Fibroblast of upper back skin (primary cell): ENCODE measurements at places on chromosomes 12 and 14.

DNA sequence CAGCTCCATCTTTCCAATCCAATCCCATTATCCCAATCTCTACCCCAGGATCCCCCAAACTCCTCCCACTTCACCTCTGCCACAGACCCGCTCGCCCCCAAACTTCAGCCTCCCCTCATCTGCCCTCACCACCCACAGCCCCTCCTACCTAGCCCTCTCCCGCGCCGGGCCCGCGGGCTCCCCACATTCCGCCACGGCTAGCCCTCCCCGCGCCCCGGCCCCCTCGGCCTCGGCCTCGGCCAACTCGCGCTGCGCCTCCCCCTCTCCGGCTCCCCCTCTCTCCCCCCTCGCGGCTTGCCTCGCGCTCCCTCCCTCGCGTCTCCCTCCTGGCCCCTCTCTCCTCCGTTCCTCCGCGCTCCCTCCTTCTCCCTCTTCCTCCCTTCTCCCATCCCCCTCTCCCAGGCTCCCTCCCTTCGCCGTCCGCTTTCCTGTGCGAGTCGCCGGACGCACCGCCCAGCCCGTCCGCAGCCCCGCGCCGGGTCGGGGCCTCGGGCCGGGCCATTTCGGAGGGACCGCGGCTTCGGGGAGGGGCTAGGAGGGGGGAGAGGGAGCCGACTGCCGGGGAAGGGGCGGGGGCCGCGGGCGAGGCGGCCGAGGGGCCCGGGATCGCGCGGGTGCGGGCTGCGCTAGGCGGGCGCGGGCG lies at the start of gene ATN1:
TSS of gene ATN1 (plus strand) at position 581 of the 643 bp plus-strand sequence. CDS start 6,043 bp downstream, outside the sequence.
- peak; percentile 86 for DNase-seq

GRCh38 chr14:91144425-91145145 lies 30.7 kb downstream of the DGLUCY start:
- DNase-seq, result peak; percentile 66

GRCh38 chr14:81890020-81890419 lies 356.4 kb upstream of the SEL1L start:
- no peak for DNase-seq

DNA sequence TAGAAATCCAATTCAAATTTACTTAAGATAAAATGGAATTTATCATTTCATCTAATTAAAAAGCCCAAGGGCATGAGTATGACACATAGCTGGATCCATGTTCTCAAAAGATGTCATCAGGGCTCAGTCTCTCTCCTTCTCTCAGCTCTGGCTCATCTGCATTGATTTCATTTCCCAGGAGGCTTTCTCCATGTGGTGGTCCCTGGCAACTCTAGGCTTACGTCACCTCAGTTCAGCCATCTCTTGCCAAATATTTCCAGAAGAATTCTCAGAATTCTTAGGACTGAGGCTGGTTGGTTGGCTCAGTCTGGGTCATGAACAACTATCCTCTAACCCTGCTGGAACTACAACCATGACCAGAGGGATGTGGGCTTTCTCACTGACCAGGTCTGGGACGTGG lies 65.3 kb downstream of the FOS start:
- peak; percentile 36 for DNase-seq

DNA sequence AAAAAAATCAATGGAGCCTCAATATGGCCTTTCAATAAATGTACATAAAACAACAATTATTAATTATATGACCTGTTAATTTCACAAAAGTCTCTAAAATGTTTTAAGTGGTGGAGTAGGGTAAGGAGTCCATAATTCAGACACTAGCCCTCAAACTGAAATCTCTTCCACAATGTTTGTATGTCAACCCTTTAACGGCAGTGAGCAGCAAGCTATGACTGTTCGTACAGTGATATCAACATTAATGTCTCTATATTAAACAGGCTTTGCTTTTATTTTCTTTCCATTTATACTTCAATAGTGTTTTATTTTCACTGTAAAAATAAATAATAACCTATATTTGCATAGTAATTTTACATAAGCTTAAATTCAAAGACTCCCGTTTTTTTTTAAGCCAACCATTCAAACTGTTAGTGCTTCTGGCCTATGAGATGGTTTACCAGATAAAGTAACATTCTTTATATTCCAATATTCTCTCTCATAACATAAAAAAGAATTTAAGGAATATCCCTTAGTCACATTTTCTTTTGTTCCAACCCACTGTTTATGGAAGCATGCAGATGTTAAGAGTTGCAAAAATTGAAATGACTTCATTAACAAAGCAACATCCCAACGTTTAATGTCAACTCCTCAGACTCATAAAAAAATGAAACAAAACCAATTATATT lies 2.3 kb downstream of the CDK17 start:
- DNase-seq, result peak; percentile 53

DNA sequence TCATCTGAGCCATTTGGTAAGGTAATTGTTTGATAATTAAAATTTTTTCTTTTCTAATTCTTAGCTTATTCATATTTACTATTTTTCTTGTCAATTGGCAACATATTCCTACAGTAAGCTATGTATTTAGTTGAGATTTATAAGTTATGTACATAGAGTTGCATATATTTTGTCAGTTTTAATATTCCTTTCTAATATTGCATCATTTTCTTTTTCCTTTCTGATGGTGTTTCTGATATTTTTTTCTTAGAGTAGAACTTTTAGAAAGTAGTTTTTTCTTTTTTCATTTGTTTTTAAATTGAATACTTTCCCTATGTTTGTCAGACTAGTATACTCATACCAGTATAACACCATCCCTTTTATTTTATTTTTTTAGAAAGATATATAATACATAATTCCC lies 131.3 kb downstream of the TTC6 start:
- no peak for DNase-seq

DNA sequence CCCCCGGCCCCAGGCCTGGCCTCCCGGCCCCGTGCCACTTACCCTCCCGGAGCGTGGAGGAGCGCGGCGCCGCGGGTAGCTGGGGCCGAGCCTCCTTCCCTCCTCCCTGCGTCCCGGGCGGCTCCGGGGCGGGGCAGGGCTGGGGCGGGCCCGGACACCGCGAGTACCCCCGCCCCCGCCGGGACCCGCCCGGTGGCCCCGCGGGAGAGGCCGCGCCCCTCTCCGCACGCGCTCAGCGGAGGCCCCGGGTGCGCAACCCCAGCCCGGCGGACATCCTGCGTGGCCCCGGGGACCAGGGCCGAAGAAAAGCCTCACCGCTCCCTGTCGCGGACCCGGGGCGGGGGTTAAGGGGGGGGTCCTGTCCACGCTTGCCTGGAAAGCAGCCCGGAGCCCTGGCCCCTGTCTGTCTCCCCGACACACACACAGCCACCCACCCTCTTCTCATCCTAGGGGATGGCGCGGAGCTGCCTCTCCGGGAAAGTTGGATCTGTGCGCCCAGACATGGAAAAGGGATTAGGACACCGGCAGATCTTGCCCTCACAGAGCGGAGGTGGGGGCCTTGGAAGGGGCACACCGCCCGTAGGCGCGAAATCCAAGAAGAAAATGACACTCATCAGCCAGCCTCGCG lies at the start of gene SYNE3:
TSS of gene SYNE3 (minus strand) at position 97 of the 628 bp plus-strand sequence. CDS start 40,829 bp downstream, outside the sequence.
- no peak for DNase-seq

- peak; percentile 53 for DNase-seq
These were observed 25.8 kb downstream of the LIMA1 start for GRCh38 chr12:50257236-50258166.

- peak; percentile 57 for DNase-seq
These were observed 196.2 kb upstream of the FOXG1 start for GRCh38 chr14:28570391-28570790.

GRCh38 chr12:39622306-39622705 lies 2.7 kb upstream of the ABCD2 start:
- no peak for DNase-seq

DNA sequence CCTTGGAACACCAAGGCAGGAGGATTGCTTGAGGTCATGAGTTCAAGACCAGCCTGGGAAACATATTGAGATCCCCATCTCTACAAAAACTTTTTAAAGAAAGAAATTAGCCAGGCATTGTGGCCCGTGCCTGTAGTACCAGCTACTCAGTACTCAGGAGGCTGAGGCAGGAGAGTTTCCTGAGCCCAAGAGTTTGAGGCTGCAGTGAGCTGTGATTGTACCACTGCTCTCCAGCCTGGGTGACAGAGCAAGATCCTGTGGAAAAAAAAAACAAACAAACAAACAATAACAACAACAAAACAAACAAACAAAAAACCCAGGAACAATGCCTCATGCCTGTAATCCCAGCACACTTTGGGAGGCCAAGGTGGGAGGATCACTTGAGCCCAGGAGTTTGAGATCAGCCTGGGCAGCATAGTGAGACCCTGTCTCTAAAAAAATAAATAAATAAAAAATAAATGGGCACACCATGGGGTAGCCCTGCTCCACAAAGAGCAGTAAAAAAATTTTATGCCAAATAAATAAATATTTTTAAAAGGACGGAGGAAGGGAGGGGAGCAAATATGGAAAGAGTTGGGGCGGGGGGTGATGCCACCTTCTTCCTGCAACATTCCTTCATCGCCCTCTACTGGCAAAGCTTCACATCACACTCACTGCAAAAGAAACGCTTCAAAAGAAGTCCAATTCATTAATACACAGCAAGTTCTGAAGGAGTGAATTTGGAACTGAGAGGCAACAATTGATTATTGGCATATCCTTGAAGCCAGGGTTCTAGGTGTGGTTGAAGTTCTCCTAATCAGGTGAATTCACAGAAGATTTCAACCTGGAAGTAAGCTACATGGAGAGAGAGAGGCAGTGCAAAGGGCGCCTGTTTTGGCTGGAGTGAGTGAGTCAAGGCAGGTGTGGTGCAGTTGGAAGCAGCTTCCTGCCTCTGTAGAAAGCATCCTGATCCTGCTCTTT lies 8.8 kb upstream of the GNPTAB start:
- peak; percentile 60 for DNase-seq

DNA sequence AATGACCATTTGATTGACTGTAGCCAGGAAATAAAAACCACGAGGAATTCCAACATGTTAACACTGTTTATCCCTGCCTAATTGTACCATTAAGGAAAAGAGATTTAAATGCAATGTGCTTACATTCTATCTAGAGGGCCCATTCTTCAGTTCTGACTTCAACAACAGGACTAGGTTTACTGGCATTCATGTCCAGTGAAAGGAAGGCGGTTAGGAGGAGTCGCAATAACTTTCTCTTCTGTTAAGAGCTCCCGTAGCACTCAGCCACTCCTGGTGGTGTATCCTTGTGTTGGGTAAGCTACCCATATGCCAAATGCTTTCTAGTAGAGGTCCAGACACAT lies 154.7 kb downstream of the STXBP6 start:
- DNase-seq, result peak; percentile 56

GRCh38 chr12:75571204-75571603 lies 59.8 kb upstream of the KRR1 start:
- no peak for DNase-seq

- DNase-seq, result no peak
These were observed 25.9 kb upstream of the GTF2A1 start for GRCh38 chr14:81246461-81247270.

DNA sequence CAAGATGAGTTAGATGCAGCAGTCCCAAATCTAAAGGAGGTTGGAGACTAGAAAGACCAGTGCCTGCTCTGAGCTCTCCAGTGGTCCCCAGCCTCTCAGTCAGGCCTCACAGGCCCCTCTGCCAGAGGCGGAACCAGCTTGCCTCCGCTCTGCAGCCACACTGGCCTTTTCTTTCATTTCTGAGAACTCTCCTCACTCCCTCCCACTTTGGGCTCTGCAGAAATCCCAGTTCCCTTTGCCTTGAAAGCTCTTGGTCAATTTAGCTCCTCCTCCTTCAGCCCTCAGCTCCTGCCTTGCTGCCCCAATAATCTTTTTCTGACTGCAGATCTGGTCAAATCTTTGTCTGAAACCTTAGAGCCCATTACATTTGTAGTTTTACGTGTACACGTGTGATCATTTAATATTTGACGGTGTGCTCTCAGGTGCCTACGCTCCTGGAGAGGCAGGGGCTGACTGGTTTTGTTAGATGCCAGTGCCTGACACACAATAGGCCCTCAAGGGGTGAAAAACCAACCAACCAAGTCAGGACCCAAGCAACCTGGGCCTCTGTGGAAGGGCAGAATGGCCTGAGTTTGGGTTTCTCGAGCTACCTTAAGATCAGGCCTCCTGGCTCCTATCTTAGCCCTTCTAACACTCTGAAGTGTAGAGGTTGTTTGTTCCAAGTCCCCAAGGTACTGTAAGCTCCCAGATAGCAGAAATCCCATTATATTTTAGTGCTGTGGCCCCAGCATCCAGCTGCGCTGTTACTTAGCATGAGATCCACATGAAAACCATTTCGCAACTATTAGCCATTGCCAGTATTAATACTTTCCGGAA lies 1.1 kb upstream of the NUDT4 start:
- peak; percentile 24 for DNase-seq

GRCh38 chr12:42617622-42618021 lies 28.1 kb upstream of the PRICKLE1 start:
- DNase-seq, result no peak

- DNase-seq, result peak; percentile 74
These were observed 8.9 kb downstream of the RSRC2 start for GRCh38 chr12:122517877-122518276.

GRCh38 chr14:58944343-58944967 lies 244.0 kb upstream of the DAAM1 start:
- no peak for DNase-seq

- peak; percentile 8 for DNase-seq
These were observed 106.5 kb upstream of the PRKD1 start for GRCh38 chr14:30034152-30034551.

DNA sequence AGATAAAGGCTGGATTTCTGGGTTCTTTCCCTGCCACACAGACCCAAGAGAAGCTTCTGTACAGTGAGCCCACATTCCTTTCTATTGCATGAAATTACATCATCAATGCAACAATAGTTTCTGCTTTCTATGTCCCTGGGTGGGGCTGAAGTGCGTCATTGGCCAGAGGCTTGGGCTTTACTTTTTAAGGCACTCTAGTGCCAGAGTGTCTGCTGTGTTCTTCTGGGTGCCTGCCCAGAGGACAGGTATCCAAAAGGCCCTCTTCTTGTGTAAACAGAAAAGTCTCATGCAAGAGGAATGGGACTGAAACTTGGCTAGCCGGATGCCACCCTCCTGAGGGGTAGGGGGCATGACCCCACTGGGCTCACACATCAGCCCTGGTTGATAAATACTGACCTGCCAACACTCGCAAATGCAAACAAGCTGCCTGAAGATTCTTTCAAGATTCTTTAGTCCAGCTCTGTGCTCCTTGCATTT lies 5.9 kb downstream of the KRT86 start:
- DNase-seq, result peak; percentile 97

DNA sequence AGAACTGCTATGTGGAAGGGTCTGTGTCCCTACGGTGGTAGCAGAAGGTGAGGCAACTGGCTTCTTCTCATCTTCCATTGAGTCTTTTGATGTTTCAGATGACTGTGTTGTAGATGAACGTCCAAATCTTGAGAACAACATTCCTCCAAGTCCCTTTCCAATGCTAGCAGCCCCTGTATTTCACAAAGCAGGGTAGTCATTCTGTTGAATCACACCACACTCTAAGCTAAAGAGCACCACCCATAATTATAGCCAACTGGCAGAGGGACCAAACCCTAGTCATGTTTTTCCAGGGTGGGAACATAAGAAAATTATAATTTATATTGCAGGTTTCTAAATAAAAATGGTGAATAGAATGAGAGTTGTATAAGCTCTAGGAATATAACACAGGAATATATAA lies 98.7 kb downstream of the DDHD1 start:
- DNase-seq, result peak; percentile 59
